ENCODE measurements at places on chromosomes 1 and 21.

- no peak for ATAC-seq
Observed at GRCh38 chr1:217948741-217949140, 317.6 kb downstream of the SPATA17 start.

DNA sequence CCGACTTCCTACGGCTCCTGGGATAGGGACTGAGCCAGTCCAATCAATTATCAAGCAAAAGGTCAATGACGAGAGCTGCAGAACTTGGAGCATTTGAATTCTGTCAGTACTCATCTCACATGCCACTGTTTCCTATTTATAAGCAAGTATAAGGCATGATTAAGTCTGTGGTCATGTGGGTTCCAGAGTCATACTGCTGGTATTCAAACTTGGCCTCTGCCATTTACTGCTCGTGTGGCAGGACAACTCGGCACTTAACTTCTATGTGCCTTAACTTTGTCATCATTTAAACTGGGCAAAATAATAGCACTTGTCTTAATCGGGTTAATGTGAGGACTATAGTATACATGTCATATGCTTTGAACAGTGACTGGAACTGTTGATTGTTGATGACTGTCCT lies 44.9 kb upstream of the TNFSF18 start:
- ATAC-seq, result no peak

GRCh38 chr1:51976846-51977602 lies 13.5 kb downstream of the RAB3B start:
- ATAC-seq, result no peak

DNA sequence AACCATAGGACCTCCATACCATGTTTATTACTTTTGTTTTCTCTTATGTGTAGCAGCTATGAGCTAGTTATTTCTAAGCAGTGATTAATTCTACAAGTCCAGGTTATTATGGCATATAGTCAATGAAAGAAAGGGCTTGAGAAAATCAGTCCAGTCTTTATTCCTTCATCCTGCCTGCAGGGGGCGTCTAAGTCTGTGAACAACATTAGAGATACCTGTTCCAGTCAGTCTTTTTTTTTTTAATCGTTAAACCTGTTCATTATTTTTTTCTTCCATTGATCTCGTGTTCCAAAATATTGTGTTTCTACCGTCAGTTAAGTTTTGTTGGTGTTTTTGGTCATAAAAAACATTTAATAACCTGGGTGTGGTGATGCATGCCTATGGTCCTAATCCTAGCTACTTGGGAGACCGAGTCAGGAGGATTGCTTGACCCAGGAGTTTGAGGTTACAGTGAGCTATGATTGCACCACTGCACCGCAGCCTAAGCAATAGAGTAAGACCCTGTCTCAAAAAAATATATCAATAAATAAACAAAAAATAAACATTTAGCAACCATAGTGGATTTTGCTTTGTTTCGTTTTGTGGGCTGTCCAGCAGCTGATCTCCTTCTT lies 29.4 kb upstream of the CD2 start:
- peak; percentile 72 for ATAC-seq

DNA sequence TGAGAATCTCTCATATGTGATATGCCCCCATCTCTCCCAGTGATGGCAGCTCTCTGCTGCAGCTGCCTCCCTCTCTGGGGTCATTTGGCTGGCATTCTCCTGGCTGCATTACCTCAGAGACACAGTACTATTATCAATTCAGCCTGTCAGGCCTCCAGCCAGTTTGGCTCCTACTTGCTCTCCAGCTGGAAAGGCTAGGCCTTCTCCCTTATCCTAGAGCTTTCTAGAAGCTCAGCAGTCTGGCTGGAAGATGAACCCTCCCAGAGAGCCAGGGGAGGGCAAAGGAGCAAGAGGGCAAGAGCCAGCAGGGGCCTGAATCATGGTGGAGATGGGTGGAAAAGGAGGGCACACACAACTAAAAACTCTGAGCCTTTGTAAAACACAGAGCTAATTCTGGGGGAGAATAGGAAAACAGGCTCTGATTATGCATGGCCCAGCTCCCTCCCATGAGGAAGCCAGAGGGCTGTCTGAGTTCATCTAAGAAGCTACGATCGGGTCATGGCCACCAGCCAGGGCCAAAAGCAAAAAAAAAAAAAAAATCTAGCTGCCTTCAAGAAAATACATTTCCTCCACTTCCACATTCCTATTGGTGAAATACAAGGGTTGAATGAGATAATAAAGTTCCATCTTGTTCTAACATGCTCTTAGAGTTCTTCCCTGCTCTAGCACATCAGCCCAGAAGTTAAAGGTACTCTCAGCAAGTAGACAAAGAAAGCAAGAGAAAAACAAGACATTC lies 8.8 kb downstream of the LAMB3 start:
- ATAC-seq, result no peak

GRCh38 chr1:3544040-3544977 lies 67.0 kb downstream of the MEGF6 start:
- ATAC-seq, result no peak

DNA sequence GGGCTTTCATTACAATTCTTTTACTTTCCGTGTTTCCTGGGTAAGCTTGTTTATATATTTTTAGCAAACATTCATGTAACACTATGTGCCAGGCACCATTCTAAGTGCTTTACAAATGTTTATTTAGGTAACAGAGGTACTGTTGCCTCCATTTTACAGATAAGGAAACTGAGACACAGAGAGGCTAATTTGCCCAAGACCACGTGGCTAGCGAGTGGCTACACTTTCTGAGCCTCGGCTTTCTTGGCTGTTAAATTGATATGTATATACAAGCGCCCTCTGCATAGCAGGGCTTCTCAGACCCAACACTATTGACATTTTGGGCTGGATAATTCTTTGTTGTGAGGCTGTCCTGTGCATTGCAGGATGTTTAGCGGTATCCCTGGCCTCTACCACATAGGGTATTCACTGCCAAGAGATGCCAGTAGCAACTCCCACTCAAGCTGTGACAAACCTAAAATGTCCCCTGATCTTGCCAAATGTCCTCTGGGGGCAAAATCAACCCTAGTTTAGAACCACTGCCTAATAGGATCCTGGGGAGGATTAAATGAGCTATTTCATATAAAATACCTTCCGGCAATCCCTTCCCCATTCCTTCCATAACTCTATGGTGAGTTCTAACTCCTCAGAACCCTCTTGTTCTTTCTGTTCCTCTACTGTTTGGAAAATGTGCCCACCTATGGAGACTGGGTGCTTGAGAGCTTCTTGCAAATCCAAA lies 17.2 kb upstream of the ID3 start:
- ATAC-seq, result no peak

DNA sequence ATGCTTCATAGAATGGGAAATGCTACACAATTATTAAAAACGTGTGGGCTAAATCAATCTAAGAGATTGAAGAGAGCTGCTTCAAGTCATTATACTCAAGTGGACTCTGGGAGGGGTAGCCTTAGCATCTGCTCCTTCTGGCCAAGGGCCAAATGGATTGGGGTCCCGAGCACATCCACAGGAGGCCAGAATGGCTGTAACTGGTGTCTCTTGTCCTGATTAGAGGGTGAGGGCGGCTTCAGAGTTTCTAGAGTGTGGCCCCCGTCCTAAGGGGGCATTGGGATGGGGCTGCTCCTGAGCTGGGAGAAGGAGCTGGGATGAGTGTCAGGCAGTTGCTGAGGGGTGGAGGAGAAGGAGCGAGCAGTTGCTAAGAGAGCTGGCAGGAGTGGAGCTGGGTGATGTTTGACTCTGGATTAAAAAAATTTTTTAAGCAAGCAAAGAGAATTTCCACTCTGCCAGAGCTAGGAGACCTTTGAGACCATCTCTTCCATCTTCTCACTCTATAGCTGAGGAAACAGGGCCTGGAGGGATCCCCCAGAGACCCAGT lies 71.3 kb upstream of the TLR5 start:
- no peak for ATAC-seq

DNA sequence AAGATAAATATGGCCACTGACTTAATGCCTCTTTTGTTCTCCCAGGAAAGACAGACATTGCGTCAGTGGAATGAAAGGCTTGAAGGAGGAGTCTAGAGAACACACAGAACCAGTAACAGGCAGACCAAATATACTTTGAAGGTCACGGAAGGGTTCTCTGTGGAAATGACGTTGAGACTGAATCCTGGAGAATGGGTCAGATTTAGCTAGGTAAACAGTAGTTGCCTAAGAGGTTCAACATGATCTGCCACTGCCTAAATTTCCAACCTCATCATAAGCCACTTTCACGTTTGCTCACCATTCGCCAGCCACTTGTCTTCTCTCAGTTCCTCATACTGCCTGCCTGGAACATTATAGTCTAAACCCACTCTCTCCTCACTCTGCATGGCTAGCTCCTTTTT lies 20.5 kb downstream of the PLA2G4A start:
- no peak for ATAC-seq

GRCh38 chr1:204408074-204408507 lies 3.5 kb downstream of the PPP1R15B start:
- ATAC-seq, result no peak

GRCh38 chr1:178706432-178706831 lies 18.6 kb upstream of the RALGPS2 start:
- no peak for ATAC-seq

DNA sequence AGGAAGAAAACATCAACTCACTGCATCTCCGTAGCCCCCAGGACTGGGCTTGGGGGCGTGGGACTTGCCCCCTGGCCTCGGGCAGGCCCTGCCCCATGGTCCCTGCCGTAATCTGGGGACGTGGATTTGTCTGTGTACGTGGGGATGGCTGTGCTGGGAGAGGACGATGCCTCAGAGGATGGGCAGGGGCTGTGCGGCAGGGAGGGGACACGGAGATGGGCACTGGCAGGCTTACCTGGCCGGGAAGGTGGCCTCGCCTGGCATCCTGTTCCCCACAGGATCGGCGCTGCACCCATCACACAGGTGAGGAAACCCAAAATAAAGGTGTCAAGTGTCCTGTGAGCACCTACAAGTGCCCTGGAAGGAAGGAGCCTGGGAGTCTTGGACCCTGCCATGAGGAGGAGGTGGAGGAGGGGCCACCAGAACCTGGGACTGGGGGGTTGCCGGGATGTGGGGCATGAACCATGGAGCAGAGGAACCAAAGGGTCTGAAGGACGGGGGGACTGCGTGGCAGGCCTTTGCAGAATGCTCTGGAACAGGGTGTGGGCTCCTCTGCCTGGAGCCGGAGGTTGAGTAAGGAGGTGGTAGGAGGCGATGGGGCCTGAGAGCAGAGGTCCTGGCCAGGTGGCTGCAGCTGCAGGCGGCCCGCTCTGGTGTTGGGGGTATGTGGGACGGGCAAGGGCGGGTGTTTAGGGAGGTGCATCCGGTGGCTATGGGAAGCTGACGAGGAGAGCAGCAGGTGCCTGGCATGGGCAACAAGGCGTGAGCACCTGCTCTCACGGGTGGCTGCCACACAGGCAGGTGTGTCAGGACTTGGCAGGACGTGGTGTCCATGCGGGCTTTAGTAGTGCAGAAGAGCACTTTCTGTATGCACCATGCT lies 27.8 kb upstream of the LRRC3 start:
- ATAC-seq, result no peak

DNA sequence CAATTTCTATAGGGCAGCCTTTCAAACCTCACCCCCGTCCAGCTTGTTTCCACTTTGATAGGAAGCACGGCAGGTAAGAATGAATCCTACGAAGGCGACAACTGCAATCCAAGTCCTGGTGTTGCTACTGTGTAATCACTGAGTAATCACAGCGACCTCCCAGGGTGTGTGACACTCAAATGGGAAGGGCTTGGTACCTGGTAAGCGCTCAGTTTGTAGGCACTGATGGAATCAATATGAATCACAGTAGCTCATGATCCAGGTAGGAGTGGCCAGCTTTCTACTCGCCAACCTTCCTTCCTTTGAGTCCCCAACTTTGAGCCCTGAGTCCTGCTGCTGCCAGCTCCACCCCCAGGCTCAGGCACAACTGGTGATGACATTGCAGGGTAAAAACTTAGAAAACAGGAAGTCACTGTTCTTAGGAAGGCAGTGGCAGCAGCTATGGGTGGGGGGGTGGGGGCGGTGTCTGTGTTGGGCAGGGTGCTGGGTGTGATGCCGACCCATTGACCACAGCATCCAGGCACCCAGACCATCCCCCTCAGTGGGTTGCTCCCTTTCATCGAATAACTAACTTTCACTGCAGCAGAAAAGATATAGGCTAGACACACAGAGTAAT lies 70.7 kb downstream of the CD247 start:
- peak; percentile 82 for ATAC-seq

Data from activated CD4-positive, CD25-positive, alpha-beta regulatory T cell treated with anti-CD3 and anti-CD28 coated beads, Interleukin-2, amount 50 U/mL, for 24 hours (primary cell).